HFF-Myc (cell line): ENCODE measurements at places on chromosomes 5 and 9.

GRCh38 chr9:129237164-129237611, 59.1 kb upstream of the IER5L start:
- peak; percentile 22 for DNase-seq

GRCh38 chr5:98581112-98581997, 192.1 kb upstream of the RGMB start:
- DNase-seq = no peak

DNA sequence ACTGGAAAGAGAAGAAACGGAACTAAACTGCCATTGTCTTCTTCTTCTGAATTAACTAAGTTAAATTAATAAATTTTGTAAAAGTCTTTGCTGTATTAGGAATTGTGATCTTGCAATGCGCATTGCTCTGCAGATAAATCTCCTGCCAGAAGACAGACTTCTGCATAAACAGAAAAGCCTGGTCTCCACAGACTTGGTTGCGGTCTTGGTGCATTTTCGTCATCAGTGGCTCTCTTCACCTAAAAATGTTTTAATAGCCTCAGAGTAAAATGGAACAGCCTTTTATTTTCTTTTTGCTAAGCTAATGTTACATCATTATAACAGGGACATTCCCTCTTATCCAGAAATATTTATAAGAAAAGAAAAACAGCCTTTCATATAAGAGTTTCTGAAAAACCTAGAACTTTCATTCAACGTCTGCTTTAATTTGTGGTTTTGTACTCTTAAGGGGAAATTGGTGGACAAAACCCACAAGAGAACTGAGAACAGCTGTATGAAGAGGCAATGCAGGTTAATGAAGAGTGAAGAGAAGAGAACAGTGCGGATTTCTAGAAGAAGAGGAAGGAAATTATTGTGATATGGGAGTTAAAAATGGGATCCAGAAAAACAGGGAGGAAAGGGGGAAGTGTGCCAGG, 10.1 kb downstream of the IFNA5 start:
- DNase-seq = no peak

- DNase-seq = no peak
Observed at GRCh38 chr5:173786286-173787187, 101.6 kb upstream of the CPEB4 start.

DNA sequence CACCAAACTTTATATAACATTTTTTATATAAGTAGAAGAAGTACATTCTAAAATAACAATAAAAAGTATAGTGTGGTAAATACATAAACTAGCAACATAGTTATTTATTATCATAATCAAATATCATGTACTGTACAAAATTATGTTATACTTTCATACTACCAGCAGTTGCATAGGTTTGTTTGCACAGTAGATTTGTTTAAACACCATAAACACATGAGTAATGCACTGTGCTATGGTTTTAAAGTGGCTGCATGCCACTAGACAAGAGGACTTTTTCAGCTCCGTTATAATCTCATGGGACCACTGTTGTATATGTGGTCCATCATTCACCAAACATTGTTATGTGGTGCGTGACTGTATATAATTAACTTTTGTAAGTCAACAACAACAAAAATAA, 137.6 kb downstream of the DRD1 start:
- DNase-seq = no peak

DNA sequence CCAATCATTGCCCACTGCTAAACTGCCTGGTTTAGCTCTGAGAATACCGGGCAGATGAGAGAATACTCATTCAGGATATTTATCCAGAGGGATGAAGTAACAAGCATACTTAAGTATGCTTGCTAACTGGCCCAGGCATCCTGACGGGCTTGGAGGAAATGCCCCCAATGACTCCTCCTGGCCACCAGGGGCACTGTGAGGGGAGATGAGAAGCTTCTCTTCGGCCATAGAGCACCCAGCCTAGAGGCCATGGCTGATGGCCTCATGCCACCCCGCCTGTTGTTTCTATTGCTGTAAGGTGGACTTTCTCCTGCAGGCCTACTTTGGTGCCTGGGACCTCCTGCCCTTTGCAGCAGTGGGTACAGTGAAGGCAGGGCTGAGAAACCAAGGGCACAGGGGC, 134.5 kb upstream of the FSTL4 start:
- DNase-seq = no peak

GRCh38 chr9:116087246-116087645, 66.3 kb upstream of the PAPPA start:
- no peak for DNase-seq

DNA sequence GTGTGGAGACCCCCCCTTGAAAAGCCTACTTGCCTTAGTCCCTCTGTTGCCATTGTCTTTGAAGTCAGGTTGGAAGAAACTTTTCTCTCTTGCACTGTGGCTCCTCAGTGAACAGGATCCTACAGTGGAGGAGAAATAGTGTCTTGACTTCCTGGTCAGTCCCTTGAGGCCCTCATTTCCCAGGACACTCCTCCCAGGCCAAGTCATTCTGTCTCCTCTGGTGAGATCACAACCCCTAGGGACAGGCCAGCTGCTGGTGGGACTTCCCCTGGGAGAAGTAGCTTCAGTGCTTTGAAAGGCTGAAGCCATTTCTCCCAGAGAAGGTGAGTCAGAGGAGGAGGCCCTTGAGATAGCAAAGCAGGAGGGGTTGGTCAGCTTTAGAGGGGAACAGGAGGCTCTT, 10.1 kb upstream of the GRIA1 start:
- no peak for DNase-seq

GRCh38 chr5:60830581-60831127, 13.4 kb downstream of the ELOVL7 start:
- no peak for DNase-seq

GRCh38 chr9:90086101-90086511, 481.3 kb downstream of the GADD45G start:
- DNase-seq = no peak

DNA sequence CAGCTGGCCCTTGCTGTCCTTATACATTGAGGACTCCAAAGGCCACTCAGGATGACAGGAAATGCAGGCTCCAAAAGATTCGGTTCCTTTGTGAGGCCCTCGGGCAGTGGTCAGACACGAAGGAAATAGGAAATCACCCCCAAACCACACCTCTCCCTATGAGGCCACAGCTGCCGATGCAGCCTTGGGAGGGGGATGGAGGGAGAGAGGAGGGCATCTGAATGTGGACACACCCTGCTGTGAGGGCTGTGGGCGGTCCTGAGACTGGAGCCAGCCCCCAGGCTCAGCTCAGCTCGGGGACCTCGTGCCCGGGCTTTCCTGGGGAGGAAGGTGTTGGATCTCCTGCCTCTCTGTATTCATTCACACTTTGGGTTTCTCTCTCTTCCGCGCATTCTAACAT, 2.7 kb upstream of the CLPTM1L start:
- no peak for DNase-seq

GRCh38 chr9:91790917-91791316, 159.1 kb downstream of the ROR2 start:
- no peak for DNase-seq

DNA sequence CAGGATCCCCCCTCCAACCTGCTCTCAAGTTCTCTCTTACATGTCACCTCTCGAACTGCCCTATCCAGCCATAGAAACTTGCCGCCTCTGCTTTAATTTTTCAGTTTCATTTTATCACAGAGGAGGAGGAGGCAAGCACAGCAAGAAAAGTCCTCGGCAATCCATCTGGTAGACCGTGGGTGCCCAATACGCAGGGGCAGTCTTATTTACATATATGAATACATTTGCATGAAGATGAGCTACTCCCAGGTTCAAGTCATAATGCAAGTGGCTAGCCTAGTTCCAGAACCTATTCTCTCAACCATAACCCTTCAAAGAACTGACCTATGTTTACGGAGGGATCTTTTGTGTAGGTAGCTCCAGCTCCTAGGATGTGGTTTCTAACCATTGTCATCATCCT, 223.2 kb upstream of the PANK3 start:
- DNase-seq = no peak

DNA sequence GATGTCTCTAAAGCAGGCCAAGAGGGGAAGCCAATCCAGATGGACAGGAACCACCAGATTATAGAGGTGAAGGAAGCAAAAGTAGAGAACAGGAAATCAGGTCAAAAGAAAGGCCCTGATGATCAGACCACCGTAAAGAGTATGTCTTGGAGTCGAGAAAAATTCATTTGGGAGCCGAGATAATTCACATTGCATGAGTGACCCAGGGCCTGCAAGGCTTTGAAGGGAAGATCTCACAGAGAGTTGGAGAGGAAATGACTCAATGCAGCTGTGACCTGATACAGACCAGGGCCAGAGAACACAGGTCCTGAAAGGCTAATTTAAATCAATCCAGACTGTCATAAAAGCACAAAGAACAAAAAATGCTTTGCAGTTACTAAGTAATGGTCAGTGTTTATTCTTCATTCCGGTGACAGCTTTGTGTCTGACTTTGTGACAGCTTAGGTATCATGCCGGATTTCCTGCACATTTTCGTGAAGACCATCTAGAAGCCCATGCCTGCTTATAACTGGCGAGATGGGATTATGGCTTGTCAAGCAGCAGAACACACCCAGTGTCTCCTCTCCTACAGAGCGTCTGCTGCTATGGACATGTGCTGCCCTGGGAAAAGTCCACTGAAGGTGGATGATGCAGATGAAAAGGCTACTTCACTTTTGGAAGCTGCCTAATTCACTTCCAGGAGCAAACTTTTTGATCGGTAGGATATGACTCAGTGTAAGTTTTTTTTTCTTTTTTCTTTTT, 5.8 kb upstream of the ACTBL2 start:
- peak; percentile 90 for DNase-seq

GRCh38 chr5:178739452-178740180, 9.2 kb upstream of the ZNF354A start:
- no peak for DNase-seq

DNA sequence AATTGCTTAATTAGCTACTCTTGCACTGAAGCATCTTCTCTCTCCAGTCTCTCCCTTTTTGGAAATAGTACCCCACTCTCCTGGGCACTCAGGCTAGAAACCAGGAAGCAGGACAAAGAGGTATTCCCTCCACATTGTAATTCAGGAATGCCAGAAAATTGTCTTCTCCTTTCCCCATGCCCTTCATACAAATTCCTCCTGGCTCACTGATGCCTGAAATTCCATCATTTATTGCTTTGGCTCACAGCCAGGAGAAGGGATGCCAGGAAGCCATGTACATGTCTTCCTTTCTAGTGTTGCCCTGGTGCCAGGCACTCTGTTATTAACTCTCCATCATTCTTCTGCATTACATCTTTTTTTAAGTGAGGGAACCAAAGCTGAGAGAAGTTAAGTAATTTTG, 716.5 kb upstream of the C9orf72 start:
- no peak for DNase-seq
